ENCODE measurements at places on chromosomes 6 and 20.
A peak's percentile ranks its signal among the peaks of the same experiment; 100 is the strongest.

- DNase-seq, result no peak
These were observed 4.1 kb downstream of the CNBD2 start for GRCh38 chr20:35972462-35972861.

- DNase-seq, result no peak
These were observed 164.9 kb upstream of the HEY2 start for GRCh38 chr6:125584468-125584939.

DNA sequence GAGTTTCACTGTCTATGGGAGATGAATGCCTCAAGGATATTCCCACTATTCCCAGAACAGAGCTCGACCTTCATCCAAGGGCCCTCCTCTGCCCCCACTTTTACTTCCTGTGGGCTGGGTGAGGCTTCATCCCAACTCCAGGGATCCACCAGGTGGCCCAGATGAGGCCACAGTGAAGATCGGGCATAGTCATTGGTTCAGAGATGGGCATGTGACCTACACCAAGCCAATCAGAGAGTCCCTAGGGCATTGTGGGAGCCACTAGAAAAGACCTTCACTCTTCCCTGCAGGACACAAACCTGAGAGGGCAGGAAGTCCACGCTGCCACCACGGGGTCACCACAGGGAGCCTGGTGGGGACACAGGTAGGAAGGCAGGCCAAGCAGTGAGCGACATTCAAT lies 72.9 kb upstream of the SLC22A16 start:
- no peak for DNase-seq

GRCh38 chr20:1479831-1480595 lies 11.2 kb downstream of the SIRPB2 start:
- DNase-seq, result no peak

DNA sequence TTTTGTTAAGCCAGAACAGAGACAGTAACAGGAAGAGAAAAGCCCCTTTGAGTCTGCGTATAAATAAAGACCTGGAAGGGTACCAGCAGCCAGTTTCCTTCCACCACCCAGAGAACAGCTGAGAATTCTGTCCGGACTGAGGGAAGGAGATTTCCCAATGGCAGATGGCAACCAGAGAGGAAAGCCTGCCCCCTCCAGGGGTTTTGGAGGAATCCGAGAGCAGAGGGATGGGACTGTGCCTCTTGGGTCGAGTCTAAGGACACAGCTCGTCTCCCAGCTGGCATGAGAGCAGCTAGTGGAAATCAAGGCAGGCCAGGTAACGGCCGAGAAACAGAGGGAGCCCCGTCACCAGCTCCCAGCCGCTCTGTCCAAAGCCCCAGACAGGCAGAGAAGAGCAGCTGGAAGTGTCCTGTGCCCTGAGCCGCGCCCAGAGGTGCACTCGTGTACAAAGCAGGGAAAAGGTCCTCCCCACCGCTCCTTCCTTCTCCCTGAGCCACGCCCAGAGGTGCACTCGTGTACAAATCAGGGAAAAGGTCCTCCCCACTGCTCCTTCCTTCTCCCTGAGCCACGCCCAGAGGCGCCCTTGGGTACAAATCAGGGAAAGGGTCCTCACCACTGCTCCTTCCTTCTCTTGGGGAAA lies 134.0 kb upstream of the SNX9 start:
- DNase-seq, result no peak

GRCh38 chr6:3665608-3666007 lies 85.9 kb downstream of the PXDC1 start:
- DNase-seq, result no peak

DNA sequence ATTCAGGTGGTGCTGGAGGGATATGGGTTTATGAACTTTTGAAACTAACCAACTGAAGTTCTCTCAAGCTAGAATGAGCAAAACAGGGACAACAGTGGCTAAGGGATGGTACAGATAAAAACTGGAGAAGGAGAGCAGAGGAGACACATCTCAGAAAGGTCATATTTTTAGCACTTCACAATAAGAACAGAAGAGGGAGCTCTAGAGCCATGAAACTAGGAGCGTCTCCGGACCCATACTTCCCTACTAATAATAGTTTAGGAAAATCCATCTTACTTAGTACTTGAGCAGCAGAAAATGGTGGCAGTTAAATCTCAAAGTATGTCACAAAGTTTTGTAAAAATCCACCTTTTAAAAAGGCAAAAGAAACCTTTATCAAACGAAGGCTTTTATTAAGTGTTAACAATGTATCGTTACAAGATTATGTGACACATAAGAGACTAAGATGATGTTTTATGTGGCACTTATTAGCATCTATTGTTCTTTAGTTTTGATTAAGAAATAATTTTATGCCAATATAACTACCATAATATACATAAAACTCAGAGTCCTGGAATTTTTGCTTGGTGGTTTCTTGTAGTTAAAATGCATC lies 278.6 kb downstream of the TBC1D32 start:
- peak; percentile 64 for DNase-seq

GRCh38 chr20:31537890-31538289 lies 23.6 kb downstream of the HM13 start:
- DNase-seq, result no peak

GRCh38 chr20:20740541-20740940 lies 28.1 kb upstream of the RALGAPA2 start:
- DNase-seq, result peak; percentile 51
